ENCODE measurements at places on chromosomes 6 and 20.

GRCh38 chr6:52547647-52548352 lies 29.1 kb downstream of the TRAM2 start:
- no peak for DNase-seq

GRCh38 chr6:105482921-105483320 lies 80.0 kb upstream of the PREP start:
- no peak for DNase-seq

DNA sequence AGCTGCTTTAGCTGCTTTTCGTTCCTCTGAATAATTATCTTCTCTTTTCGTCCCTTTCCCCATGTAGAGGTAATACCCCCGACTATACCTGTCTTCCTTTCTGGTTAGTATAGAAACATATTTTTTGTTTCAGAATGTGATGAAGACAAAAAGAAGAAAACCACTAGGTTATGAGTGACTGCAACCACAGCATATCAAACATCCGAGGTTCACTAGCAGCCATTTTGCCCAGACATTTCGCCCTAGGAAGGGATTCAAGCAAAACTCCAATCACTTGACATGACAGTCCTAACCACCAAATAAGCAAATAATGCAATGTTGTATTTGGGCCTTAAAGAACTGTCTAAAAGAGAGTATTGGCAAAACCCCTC lies 9.4 kb downstream of the SNX5 start:
- DNase-seq, result no peak

- DNase-seq, result no peak
Measured at GRCh38 chr20:16175322-16175961, 397.8 kb downstream of the KIF16B start.

- no peak for DNase-seq
Measured at GRCh38 chr20:4469910-4470309, 251.8 kb upstream of the PRND start.

- DNase-seq, result no peak
Measured at GRCh38 chr20:56513161-56514150, 11.1 kb upstream of the FAM209A start.

DNA sequence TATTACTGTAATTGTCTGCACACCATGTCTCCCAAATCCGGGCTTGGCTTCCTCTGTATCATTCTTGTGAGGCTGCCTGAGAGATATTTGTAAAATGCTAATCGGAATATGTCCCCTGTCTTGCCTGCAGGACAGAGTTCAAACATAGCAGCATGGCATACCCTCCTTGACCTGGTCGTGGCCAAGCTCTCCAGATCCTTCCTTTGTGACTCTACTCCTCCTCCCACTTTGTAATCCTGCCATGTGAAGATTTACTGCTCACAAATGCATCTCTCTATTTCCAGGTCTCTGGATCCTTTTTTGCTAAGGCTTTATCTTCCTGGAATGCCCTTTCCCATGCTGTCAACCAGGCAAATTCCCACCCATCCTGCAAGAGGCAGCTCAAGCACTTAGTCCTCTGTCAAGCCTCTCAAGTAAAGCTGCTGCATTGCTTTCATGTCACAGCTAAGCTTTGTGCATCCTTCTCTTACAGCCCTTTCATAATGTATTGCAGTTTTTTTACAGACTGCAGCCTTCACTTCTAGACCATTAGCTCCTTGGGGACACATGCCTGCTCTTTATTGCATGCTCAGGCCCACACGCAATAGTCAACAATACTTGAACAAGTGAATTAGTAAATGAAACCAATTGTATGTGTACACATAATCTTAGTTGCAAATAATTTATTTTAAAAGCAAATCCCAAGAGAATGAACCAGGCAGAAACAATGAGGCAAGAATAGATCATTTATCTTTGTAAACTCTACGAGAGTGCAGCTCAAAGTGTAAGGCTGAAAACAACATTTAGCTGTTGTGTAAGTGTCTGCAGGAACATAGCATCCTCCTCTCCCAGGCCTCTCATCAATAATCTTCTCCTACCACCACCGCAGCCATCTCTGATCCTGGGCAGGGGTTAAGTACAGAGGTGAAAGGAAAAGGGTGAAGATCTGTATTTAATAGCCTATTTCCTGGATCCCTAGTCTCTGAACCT lies 45.8 kb downstream of the HIVEP2 start:
- DNase-seq, result no peak

- no peak for DNase-seq
Measured at GRCh38 chr6:14286144-14286543, 168.6 kb downstream of the CD83 start.

DNA sequence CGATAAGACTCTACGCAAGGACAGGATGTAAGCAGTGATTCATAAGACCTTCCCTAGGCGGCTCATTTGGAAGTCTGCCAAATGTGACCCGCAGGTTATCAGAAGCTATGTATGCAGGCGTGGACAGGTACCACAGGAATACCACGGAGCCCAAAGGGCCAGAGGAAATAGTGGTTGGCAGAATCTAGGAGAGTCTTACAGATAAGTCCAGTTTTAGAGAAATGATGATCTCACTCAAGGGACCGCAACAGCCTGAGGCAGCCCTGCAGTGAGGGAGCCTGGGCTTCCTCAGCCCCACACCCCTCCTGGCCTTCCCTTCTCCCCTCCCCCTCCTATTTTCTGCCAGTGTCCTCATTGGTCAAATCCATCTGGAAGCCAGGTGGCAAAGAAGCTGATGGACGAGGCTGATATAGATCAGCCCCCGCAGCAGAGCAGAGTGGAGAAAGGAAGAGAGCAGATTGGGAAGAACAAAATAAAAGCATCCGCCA lies 110.6 kb downstream of the FNDC1 start:
- no peak for DNase-seq

DNA sequence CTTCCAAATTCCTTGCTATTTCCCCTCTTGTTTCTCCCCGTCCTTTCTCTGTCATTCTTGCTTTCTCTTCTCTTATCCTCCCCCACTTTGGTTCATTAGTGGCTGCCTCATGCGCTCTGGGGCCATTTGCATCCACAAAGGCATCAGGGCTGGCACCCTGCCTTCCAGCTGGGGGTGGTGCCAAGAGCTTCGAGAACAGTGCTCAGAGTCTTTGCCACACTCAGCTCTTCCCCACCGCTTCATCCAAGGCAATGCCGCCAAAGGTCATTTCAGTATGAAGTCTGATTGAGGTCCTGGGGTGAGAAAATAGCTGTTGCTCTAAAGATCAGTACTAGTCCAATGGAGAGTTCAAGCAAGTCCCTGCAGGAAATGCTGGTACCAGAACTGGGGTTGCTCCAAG lies 22.7 kb downstream of the OLIG3 start:
- no peak for DNase-seq

DNA sequence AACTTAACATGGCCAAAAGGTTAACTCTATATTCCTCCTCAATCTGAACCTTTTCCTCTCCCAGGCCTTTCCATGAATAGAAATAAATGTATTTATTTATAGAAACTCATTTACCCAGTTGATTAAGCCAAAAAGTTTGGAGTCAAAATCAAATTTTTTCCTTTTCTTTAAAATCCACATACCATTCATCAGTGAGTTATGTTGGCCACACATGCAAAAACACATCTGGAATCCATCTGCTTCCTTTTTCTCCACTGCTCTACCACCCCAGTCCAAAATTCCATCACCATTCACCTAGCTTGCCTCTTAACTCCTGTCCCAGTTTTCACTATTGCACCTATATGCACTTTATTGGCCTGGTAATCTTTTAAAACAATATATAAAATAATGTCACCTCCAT lies 62.4 kb upstream of the TMEM200A start:
- no peak for DNase-seq

GRCh38 chr6:86943819-86944407 lies 6.6 kb downstream of the HTR1E start:
- DNase-seq, result no peak

DNA sequence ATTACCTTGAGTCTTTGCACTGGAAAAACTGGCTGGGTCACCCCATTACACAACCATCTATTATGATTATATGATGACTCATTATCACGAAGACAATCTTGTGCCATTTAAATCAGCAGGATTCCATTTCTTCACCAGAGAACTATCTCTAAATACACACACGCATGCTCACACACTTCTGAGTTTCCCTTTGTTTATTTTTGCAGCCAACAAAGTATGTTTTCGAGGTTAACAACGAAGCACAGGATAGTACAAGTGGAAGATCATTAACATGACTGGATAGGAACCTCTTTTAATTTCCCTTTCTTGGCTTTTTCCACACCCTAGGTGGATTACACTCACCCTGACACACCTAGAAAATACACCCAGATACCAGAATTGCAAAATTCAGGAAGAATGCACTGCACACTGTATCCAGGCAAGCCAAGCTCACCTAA lies 18.9 kb downstream of the PERP start:
- DNase-seq, result no peak
